ENCODE measurements at places on chromosomes 6 and 20. TPM values are rescaled to one million over a fixed set of nuclear protein-coding genes. Genes with fewer than 3 reads are reported as not detected.

GRCh38 chr20:22629447-22629846 is 45.1 kb upstream of the FOXA2 start:
- DNase-seq, result no peak
- no peaks in the 10 kb centered on the region for H3K36me3 ChIP-seq
- no peak overlapping the region for H3K27ac ChIP-seq

DNA sequence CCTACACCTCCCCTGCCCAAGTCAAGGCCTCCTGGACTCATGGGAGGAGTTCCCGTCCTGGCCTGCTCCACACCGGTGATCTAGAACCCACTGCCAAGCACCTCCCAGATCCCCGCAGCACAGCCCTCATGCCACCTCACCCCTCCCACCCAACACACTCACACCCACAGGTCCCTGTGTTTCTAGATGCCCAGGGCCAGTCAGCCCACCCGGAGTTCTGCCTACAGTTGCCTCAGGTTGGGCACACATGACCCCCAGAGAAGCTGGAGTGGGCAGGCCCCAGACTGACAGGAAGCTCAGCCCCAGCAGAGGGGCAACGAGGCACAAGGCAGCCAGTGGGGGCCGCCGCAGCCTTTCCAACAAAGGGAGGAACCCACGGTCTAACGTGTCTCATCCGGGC is 29.6 kb downstream of the RRBP1 start:
- no peak for DNase-seq
- no peaks in the 10 kb centered on the region for H3K27me3 ChIP-seq
- H3K4me3 ChIP-seq, result no peak overlapping the region
- H3K27ac ChIP-seq, result no peak overlapping the region
- H3K36me3 ChIP-seq, result peaks cover 13% of the 10 kb centered on the region
- peaks cover 34% of the 10 kb centered on the region for H3K4me1 ChIP-seq

- H3K36me3 ChIP-seq, result peaks cover 7% of the 10 kb centered on the region
- DNase-seq, result no peak
- no peak overlapping the region for H3K4me3 ChIP-seq
Observed at GRCh38 chr6:90249034-90249433, 47.6 kb downstream of the BACH2 start.

DNA sequence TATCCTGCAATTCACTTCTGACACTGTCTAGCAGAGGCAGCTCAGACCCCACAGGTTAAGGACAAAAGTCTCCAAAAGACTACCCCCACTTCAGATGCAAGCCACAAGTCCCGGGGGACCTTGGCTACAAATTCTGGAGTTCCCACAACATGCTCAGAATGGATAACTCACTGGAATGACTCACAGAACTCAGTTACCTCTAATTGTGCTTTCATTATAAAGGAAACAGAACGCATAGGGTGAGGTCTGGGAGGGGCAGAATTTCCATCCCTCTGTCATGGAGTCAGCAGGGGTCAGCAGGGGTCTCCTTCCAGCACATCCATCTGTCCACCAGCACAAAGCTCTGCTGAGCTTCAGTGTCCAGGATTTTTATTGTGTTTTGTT is 184.2 kb downstream of the CDH4 start:
- H3K4me1 ChIP-seq, result peaks cover 48% of the 10 kb centered on the region
- no peak overlapping the region for H3K4me3 ChIP-seq

DNA sequence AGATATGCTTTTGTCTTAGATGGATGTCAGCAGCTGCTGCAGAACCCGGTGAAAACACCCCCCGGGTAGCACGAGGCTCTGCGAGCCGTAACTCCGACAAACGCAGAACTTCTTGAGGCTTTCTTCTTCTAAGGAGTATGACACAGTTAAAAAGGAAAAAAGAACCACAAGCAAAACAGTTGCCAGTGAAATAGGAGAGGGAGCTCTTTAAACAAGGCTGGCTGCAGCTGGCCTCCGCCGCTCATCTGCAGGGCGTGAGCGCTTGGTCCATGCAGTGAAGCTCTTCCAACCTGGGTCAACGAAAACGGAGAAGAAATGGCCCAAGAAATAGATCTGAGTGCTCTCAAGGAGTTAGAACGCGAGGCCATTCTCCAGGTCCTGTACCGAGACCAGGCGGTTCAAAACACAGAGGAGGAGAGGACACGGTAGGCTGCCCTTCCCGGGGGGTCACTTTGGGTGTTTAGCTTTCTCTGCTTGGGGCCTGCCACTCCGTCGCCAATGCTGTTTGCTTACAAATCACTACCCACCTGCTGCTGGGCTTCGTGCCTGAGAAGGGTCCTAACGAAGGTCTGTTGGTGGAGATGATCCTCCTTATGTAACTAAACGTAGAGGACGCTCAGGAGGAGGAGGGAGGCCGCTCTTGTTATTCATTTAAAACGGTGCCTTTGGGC is 13.2 kb downstream of the SYTL3 start:
- H3K27ac ChIP-seq, result no peak overlapping the region
- peak; percentile 38 for DNase-seq
- peaks cover 5% of the 10 kb centered on the region for H3K36me3 ChIP-seq
- H3K4me1 ChIP-seq, result peaks cover 8% of the 10 kb centered on the region
- peak overlapping the region; percentile 2 for H3K4me3 ChIP-seq
- H3K27me3 ChIP-seq, result peaks cover 6% of the 10 kb centered on the region

DNA sequence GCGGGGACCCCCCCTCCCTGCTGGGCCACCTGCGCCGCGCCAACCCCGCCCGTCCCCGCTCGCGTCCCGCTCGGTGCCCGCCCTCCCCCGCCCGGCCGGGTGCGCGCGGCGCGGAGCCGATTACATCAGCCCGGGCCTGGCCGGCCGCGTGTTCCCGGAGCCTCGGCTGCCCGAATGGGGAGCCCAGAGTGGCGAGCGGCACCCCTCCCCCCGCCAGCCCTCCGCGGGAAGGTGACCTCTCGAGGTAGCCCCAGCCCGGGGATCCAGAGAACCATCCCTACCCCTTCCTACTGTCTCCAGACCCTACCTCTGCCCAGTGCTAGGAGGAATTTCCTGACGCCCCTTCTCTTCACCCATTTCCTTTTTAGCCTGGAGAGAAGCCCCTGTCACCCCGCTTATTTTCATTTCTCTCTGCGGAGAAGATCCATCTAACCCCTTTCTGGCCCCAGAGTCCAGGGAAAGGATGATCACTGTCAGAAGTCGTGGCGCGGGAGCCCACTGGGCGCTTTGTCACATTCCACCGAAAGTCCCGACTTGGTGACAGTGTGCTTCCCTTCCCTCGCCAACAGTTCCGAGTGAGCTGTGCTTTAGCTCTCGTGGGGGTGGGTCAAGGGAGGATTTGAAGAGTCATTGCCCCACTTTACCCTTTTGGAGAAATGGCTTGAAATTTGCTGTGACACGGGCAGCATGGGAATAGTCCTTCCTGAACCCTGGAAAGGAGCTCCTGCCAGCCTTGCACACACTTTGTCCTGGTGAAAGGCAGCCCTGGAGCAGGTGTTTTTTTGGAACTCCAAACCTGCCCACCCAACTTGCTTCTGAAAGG is 2.1 kb downstream of the VEGFA start:
- peak overlapping the region; percentile 91 for H3K27ac ChIP-seq
- peak; percentile 75 for DNase-seq
- H3K36me3 ChIP-seq, result peaks cover 15% of the 10 kb centered on the region
- no peaks in the 10 kb centered on the region for H3K27me3 ChIP-seq

- H3K27ac ChIP-seq, result peak within 1 kb of the TSS; percentile 93
- peaks cover 19% of the 10 kb centered on the region for H3K4me1 ChIP-seq
- H3K27me3 ChIP-seq, result no peaks in the 10 kb centered on the region
- peak within 1 kb of the TSS; percentile 87 for H3K4me3 ChIP-seq
- peak; percentile 89 for DNase-seq
Observed at GRCh38 chr20:2651772-2652723, at the start of gene NOP56. TSS of gene NOP56 (plus strand) at chr20:2652632. CDS start at chr20:2652661, 29 bp downstream.

GRCh38 chr6:36160147-36160760 is 29.9 kb downstream of the MAPK13 start:
- H3K36me3 ChIP-seq, result no peaks in the 10 kb centered on the region
- H3K4me3 ChIP-seq, result no peak overlapping the region
- DNase-seq, result no peak
- H3K27me3 ChIP-seq, result no peaks in the 10 kb centered on the region

DNA sequence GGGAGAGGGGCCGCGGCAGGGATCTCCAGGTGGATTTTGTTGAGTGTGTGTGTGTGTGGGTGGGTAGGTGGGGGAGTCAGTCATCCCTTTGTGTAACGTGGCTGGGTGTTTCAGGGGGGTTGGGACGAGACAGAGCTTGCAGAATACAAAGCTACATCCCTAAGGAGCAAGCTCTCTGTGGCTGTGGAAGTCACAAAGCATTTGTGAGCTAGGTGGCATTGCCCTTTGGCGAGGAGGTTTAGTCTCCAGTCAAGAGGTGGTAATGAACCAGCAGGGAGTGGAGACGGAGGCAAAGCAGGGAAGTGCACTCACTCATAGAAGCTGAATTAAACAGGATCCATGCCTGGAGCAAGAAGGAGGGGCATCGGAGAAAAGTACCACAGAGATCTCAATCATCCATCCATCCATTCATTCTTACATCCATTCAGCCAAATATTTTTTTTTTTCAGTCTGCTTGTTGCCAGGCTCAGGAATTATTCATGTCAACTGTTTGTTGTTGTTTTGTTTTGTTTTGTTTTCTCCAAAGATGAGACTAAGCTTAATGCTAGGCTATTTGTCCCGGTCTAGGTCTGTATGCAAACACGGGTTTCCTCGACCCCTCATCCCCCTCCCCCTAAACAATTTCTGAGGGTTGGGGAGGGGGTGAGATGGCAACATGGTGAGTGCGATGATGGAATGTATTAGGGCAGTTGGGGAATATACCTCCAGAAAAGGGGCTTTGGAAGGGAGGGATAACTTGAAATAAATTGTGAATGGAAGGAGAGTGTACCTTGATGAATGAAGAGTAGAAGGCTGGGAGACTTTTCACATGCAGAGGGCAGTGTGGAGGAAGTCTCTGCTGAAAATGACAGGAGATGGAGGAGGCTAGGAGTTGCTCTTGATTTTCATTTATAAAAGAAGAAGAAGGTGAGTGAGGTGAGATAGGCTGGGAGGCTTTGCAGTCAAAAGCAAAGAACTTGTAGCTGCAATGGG is 1.0 kb downstream of the HCRTR2 start:
- peak overlapping the region; percentile 43 for H3K4me3 ChIP-seq
- peak overlapping the region; percentile 10 for H3K27ac ChIP-seq
- no peak for DNase-seq
- peaks cover 9% of the 10 kb centered on the region for H3K27me3 ChIP-seq
- peaks cover 10% of the 10 kb centered on the region for H3K4me1 ChIP-seq

DNA sequence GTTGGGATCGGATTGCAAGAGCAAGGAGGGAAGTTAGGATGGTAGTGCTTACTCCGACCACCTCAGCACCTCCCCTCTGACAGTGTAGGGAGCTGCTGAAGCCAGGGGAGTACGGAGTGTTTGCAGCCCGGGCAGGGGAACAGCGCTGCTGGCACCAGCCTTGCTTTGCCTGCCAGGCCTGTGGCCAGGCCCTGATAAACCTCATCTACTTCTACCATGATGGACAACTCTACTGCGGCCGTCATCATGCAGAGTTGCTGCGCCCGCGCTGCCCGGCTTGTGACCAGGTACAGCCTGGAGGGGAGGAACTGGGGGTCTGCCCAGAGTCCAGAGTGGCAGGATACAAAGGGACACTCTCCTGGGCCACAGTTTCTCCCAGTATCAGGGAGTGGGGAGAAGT is 2.2 kb upstream of the TOMM6 start:
- H3K4me3 ChIP-seq, result no peak overlapping the region
- no peaks in the 10 kb centered on the region for H3K27me3 ChIP-seq
- H3K27ac ChIP-seq, result no peak overlapping the region
- H3K4me1 ChIP-seq, result peaks cover 35% of the 10 kb centered on the region
- no peak for DNase-seq

DNA sequence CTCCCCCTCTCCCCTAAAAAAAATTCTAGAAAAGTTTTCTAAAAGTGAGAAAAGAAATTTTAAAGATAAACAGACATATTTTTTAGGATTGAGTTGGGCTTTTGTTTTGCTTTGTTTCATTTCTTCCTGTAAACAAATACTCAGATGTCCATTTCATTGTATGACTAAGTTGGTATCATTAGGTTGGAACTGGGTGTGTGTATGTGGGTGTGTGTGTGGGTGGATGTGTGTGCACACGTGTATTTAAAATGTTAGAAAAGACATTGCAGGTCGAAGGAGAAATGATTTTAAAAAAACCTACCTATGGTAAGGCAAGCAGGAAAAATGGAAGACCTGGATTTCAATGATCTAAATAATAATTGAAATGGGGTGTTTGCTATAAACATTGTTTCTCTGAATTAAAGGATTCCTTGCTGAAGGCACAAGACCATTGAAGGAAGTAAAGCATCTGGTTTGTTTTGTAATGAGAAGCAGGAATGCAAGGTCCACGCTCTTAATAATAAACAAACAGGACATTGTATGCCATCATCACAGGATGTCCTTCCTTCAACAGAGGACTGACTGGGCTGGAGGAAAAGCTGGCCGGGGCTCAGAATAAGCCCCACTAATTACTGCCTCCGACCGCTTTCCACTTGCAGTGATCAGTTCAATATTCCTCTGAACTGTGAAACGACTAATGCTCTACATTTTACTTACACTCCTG is 996 bp upstream of the PRDM1 start:
- H3K27me3 ChIP-seq, result peaks cover 35% of the 10 kb centered on the region
- DNase-seq, result no peak
- no peaks in the 10 kb centered on the region for H3K36me3 ChIP-seq
- no peak overlapping the region for H3K27ac ChIP-seq
- peak overlapping the region; percentile 37 for H3K4me3 ChIP-seq
- H3K4me1 ChIP-seq, result peaks cover 16% of the 10 kb centered on the region

The LY6G6C gene
- not detected for total RNA-seq

The SAPCD1 gene
- total RNA-seq, result 9.5 TPM

The SLC2A10 gene
- total RNA-seq, result 19.5 TPM

The RSPH4A gene
- 19.2 TPM for total RNA-seq

The PPP1R14C gene
- total RNA-seq, result 19.4 TPM

The FBXO30 gene
- total RNA-seq, result 13.3 TPM

The CCN5 gene
- total RNA-seq, result 0.20 TPM

The POPDC3 gene
- 1.8 TPM for total RNA-seq

The RAD21L1 gene
- 0.28 TPM for total RNA-seq

The SIRPB1 gene
- total RNA-seq, result not detected

The VSTM2L gene
- 32.2 TPM for total RNA-seq
